ENCODE measurements at places on chromosomes 12 and 14. TPM values are rescaled to one million over a fixed set of nuclear protein-coding genes. Genes with fewer than 3 reads are reported as not detected.

DNA sequence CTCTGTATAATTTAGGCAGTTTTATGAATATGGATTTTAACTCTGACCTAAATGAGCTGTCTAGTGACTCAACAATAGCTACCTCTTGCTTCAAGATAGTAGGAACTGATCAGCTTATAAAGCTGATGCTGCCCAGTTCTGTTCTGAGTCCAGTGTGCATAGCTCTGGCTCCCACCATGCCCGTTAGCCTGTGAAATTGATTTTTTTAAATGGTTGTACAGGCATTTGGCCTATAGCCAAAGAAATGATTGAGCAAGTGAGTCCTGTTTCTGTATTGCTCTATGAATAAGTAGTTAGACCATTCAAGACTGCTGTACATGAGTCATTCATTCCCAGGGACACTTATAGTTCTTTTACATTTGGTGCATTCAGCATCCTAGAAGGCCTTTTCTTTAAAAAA is 36.4 kb downstream of the SAMD4A start:
- no peak for DNase-seq

DNA sequence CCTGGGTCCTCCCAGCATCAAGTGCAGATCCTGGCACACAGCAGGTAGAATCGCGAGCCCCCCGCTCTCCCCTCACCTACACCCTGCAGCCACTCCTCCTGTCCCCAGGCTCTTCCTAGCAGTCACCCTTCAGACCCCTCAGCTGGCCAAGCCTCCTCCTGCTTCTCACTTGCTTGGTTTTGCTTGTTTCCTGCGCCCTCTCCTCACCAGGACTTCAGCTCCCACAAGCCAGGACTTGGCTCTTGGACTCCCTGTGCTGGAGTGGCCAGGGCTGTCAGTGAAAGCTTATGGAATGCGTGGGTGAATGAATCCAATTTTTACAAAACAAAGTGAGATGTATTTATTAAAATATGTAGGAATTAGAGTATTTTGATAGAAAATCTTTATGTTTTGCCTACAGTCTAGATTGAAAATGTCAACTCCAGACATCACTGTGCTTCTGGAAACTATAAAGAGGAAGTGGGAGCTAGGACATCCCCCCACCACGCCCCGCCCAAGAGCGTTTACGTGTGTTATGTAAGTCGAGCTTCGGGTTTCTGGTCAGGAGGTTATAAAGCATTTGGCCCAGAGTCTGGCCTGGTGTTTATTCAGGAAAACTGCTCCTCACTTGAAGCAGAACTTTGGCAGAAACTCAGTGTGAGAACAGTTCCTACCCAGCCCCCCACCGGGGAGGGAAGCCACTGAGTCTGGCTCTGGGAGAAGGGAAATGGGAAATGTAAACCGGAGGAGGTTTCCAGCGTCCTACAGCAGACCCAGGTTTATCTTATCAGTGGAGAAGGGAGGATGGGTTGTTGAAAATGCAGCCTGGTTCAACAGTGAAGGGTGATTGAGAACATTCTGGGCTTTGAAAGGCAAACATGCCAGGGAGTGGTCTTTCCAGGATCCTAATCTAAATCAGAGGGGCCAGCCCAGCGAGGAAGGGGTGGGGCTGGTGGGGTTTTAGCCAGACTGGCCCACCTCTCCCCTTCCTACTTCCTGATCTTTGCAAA is 8.8 kb downstream of the ALDH2 start:
- DNase-seq: no peak

GRCh38 chr12:111405149-111405858 is 419 bp upstream of the SH2B3 start:
- peak; percentile 100 for DNase-seq

- no peak for DNase-seq
These were observed 485.1 kb downstream of the ZFP36L1 start for GRCh38 chr14:68307790-68308168.

DNA sequence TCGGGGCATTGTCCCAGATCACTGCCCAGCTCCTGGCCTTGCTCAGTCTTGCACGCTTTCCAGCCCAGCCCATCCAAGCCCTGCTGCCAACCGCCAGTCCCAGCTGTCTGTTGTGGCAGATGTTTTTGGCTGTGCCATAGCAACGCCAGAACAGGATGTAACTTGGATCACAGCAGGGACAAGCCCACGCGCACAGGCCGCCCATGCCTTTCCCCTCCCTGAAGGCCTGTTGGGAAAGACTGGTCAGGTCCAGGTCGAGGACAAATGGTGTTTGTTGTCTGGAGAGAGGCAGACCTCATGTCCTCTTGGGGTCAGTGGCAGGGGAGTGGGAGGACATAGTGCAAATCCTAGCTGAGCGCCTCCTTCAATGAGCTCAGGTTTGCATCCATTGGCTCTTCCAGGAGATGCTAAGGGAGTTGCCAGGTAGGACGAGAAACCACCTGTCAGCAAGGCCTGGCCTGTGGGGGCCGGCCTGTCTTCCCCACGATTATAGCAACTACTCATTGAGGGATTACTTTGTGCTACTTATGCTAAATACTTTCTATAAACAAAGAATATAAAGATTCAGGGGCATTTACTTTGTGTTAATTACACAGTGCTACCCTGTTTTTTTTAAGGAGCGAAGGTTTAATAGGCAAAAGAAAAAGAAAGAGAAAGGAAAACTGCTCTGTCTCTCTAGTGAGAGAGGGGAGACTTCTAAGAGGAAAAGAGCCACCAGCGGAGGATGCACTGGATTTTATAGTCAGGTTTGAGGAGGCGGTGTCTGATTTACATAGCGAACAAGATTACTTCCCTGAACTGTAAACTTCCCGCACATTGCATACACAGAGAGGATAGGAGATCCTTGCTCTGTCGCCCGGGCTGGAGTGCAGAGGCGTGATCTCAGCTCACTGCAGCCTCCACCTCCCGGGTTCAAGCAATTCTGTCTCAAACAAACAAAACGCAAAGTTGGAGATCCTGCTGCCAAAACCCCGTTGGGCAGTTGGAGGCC is 42.8 kb upstream of the CORO1C start:
- no peak for DNase-seq

DNA sequence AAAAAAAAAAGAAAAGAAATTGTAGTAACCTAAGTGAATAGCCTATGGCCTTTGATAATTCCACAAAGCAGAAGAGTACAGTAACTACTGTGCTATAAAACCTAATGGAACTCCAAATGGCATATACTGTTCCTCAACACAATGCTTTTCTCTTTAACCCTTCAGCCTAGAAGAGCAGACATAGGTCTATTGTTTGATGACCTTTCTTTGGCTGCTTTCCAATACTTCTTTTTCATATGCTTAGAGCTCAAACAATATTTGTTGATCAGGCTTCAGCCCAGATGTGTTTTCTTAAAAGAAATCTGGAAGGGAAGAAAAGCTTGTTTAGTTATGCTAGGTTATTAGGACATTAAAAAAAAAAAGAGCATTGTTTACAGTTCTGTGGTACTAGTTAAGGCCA is 116.4 kb downstream of the NTN4 start:
- DNase-seq: no peak

BATF gene
- 193 TPM for total RNA-seq

RNF212B gene
- total RNA-seq: not detected

SAMD15 gene
- 0.82 TPM for total RNA-seq

SRRM4 gene
- total RNA-seq: not detected

Measured in activated T-cell treated with anti-CD3 and anti-CD28 coated beads, Interleukin-2, amount 50 U/mL, for 4 hours (primary cell).